Activated CD4-positive, alpha-beta T cell treated with anti-CD3 and anti-CD28 coated beads, Interleukin-2, amount 10 ng/mL, durations not matched to agents 24 days and 14 days (primary cell): ENCODE measurements at places on chromosomes 5 and 9. TPM values are rescaled to one million over a fixed set of nuclear protein-coding genes. Genes with fewer than 3 reads are reported as not detected.
A peak's percentile ranks its signal among the peaks of the same experiment; 100 is the strongest.

DNA sequence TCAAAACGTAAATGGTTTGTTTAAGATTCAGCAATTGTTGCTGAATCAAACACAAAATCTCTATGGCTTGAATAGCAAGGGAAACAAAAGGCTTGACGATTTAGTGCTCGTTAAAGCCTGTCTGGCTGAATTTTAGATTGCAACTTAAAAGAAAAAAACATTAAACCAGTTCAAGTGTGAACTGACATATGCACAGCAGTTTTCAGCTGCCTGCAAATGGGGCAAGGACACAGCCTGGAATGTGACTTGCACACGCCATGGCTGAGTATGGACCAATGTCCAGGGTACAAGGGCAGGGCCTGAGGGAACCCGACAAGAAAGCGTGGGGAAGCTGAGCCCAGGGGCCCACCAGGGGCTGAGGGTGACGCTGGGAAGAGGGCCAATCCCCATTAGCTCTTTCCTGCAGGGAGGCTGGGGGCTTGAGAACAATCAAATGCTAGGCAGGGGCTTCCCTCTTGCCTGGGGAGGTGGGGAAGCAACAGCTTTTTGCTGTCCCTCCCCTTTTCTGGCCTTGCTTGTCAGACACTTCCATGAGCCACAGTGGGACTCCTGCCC, 89.6 kb upstream of the LRRTM2 start:
- no peak for DNase-seq
- no peaks in the 10 kb centered on the region for H3K27me3 ChIP-seq
- H3K4me3 ChIP-seq: no peak overlapping the region

DNA sequence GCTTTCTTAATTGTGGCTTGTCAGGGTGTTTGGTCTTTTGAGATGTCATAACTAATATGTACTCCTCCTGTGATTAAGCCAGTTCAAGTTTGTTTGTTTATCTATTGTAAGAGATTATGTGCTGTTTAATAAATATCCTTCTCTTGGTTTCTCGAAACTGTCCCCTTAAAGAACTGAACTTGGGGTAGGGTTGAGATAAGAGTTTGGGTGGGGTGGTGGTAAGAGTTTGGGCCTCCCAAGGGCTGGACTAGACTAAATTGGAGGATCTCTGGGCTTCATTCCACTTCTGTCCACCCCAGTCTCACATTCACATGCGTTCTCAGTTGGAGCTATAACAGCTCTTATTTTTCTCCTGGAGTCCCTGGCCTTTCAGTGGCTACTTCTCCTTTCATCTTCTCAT, 38.2 kb downstream of the AQP7 start:
- H3K36me3 ChIP-seq: peaks cover 50% of the 10 kb centered on the region
- no peaks in the 10 kb centered on the region for H3K4me1 ChIP-seq
- no peaks in the 10 kb centered on the region for H3K27me3 ChIP-seq
- peak overlapping the region; percentile 10 for H3K27ac ChIP-seq
- H3K4me3 ChIP-seq: no peak overlapping the region

- peak within 1 kb of the TSS; percentile 86 for H3K4me3 ChIP-seq
- DNase-seq: peak; percentile 83
- H3K27ac ChIP-seq: peak within 1 kb of the TSS; percentile 27
- H3K27me3 ChIP-seq: peaks cover 9% of the 10 kb centered on the region
- peaks cover 2% of the 10 kb centered on the region for H3K36me3 ChIP-seq
Observed at GRCh38 chr5:42756606-42757601, at the start of gene CCDC152. CCDC152 (plus strand) TSS chr5:42756818; CDS start chr5:42759122, 2,304 bp downstream.

DNA sequence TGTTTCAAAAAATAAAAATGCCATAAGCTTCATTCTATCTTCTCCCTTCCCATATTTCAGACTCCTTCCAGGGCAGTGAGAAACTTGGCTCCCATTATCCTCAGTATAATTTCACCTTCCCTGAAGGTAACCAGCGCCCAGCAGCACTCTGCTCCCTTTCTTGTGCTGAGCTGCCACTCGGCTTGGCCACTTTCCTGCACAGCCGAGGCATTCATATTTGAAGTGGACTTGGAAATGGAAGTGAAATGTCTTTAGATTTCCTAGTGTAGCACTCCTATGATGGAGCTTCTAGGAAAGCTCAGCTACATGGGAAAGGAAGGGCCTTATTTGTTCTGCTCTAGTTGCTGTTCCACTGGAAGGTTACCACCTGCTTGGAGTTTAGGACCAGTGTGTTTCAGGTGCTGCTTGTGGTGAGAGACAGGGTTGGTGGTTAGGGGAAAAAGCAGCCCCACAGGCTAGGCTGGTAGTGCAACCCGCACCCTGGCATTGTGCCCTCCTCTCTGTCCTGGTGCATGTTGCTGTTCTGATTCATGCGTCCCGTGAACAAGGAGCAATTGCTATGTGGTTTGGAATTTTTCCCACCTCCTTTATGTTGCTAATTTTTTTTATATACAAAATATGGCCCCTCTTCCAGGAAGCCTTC, 53.8 kb downstream of the RAD23B start:
- peaks cover 6% of the 10 kb centered on the region for H3K4me1 ChIP-seq
- no peak overlapping the region for H3K4me3 ChIP-seq
- H3K27me3 ChIP-seq: no peaks in the 10 kb centered on the region
- DNase-seq: no peak
- no peak overlapping the region for H3K27ac ChIP-seq

DNA sequence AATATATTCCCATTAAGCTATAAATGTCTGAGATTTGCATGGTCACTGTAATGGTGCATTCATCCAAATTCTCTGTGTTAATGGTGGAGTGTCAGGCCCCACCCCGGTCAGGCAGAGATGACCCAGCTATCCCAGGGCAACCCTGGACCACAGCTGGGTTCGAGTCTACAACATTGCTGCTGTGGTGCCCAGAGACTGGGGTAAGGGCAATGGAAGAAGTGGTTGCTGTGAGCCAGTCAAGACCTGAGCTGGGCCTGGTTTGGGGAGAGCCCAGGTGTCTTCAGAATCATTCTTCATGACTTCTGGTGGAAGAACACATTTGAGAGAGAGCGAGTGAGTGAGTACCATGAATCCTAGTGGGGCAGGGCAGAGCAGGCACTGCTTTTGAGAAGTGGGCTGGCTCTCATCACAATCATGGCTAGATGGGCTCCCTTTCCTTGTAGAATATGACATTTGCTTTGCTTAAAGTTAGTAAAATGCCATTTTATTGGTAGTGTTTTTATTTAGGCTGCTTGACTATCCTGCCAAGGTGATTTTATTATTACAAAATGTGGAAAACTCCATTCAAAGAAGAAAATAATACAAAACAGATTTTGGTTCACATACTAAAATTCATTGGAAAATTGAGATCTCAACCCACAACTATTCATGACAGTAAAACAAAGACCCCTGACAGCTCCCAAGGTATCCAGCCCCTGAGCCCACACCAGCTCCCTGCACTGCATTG, 125.8 kb upstream of the SLC25A48 start:
- no peaks in the 10 kb centered on the region for H3K36me3 ChIP-seq
- no peak overlapping the region for H3K4me3 ChIP-seq
- H3K4me1 ChIP-seq: no peaks in the 10 kb centered on the region
- no peak overlapping the region for H3K27ac ChIP-seq
- H3K27me3 ChIP-seq: peaks cover 2% of the 10 kb centered on the region

- DNase-seq: no peak
- H3K36me3 ChIP-seq: no peaks in the 10 kb centered on the region
- H3K27ac ChIP-seq: no peak overlapping the region
- no peaks in the 10 kb centered on the region for H3K27me3 ChIP-seq
- H3K4me3 ChIP-seq: no peak overlapping the region
Observed at GRCh38 chr5:1021136-1021968, 12.8 kb downstream of the NKD2 start.

GRCh38 chr5:107680799-107681198, 10.1 kb upstream of the EFNA5 start:
- peaks cover 17% of the 10 kb centered on the region for H3K27me3 ChIP-seq
- no peak for DNase-seq
- no peak overlapping the region for H3K27ac ChIP-seq

DNA sequence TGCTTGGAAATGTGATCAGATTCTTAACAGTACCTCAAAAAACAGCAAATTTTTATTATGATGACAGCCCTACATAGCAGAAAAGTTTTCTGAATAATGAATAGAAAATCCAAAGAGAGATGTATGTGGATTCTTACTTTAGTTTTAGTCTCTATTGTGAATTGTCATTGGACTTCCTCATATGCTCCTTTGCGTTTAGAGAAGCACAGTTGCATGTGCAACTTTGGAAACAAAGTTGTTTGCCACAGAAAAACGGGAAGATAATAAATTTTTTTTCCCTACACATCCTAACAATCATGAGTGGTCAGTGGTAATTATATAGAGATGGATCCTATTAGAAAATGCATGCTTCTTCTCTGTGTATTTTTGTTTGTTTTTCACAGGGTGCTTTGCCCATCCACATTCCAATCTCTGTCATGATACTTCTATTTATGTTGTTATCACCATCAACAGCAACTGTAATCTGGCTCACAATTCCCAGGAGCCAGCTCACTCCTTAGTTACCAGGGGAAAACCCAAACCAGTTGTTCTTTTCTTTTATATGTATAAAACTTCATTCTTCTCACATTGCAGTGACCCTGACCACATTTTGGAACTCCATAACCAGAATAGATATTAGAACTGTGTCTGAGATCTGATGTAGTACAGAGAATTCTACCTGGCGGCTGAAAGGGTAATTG, 118.7 kb downstream of the NDUFS4 start:
- H3K27me3 ChIP-seq: no peaks in the 10 kb centered on the region
- no peak for DNase-seq
- no peak overlapping the region for H3K27ac ChIP-seq
- no peaks in the 10 kb centered on the region for H3K4me1 ChIP-seq
- H3K4me3 ChIP-seq: no peak overlapping the region

GRCh38 chr5:78830528-78831046, 154.5 kb downstream of the ARSB start:
- no peaks in the 10 kb centered on the region for H3K4me1 ChIP-seq
- H3K27ac ChIP-seq: no peak overlapping the region
- no peak overlapping the region for H3K4me3 ChIP-seq
- no peaks in the 10 kb centered on the region for H3K36me3 ChIP-seq
- no peak for DNase-seq

- no peak overlapping the region for H3K27ac ChIP-seq
- peaks cover 19% of the 10 kb centered on the region for H3K36me3 ChIP-seq
- peak; percentile 49 for DNase-seq
- H3K4me3 ChIP-seq: no peak overlapping the region
- peaks cover 31% of the 10 kb centered on the region for H3K4me1 ChIP-seq
Observed at GRCh38 chr5:68233075-68233474, 17.5 kb downstream of the PIK3R1 start.

DNA sequence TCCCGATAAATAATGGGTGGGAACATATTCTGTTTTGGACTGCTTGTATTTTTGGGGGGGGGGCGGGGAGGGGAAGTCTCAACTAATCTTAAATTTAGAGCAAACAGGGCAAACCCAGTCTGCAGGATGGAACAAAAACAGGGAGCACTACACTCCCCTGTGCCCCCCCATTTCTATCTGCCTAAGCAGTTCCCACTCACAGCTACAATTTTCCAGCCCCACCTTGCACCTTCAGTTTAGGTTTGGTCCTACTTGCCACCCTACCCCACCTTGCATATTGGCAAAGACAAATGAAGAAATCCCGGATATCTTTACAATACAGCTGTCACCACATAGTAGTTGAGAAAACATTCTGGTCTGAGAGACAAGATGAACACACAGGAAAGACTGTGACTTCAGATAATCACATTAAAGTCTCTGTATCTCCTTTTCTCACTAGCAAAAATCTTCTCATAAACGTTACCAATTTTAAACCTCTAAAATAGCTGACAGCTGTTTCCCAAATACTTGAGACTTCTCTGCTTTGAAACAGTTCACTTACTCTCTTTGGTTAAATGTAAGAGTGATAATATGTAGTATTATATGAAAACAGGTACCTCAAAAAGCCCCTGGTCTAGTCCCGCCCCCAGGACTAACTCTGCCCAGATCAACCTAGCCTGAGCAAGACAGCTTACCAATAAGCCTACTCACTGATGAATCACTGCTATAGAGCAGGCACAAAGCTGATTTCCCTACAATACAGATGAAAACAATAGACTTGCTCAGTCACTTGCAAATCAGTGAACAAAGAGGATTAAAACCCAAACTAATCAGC, 5.2 kb upstream of the RAPGEF6 start:
- peak overlapping the region; percentile 76 for H3K27ac ChIP-seq
- H3K36me3 ChIP-seq: peaks cover 19% of the 10 kb centered on the region
- DNase-seq: peak; percentile 75
- H3K4me1 ChIP-seq: peaks cover 29% of the 10 kb centered on the region

The IRX2 gene
- total RNA-seq: not detected in 2 replicates

The ZFP37 gene
- total RNA-seq: 0.30 and 0.33 TPM in 2 replicates
